B cell (primary cell): ENCODE measurements at places on chromosomes 11 and 22. TPM values are rescaled to one million over a fixed set of nuclear protein-coding genes. Genes with fewer than 3 reads are reported as not detected.
A peak's percentile ranks its signal among the peaks of the same experiment; 100 is the strongest.

HBE1 gene
- polyA plus RNA-seq, result not detected in 2 replicates

GRCh38 chr11:120013325-120014250 lies 124.3 kb downstream of the TRIM29 start:
- no peak overlapping the region for H3K4me3 ChIP-seq
- H3K27ac ChIP-seq, result no peak overlapping the region
- DNase-seq, result no peak

MS4A6A gene
- 2.8 and 4.1 TPM in 2 replicates for polyA plus RNA-seq

GRCh38 chr11:27858866-27859265 lies 158.6 kb upstream of the BDNF start:
- no peak overlapping the region for H3K4me3 ChIP-seq
- no peak for DNase-seq

DNA sequence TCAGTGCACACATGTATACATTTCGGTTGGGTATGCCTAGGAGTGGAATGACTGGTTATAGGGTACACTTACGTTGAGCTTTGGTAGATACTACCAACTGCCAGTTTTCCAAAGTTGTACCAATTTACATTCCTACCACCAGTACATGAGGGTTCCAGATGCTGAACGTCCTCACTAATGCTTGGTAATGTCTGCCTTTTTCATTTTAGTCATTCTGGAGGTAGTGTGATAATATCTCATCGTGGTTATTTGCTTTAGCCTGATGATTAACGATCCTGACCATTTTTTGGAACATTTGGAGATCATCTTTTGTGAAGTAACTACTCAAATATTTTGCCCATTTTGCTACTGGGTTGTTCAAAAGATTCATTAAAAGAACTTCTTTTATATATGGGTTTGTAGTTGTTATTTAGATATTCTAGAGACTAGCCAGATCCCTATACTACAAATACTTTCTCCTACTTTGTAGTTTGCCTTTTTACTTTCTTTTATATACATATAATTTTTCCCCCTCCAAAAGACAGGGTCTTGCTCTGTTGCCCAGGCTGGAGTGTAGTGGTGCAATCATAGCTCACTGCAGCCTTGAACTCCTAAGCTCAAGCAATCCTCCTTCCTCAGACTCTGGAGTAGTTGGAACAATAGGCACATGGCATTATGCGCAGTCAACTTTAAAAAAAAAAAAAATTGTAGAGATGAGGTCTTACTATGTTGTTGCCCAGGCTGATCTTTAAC lies 62.1 kb downstream of the RBFOX2 start:
- H3K27me3 ChIP-seq, result no peaks in the 10 kb centered on the region
- H3K27ac ChIP-seq, result no peak overlapping the region
- H3K4me1 ChIP-seq, result no peaks in the 10 kb centered on the region
- H3K4me3 ChIP-seq, result no peak overlapping the region
- DNase-seq, result no peak

LRP4 gene
- not detected in 2 replicates for polyA plus RNA-seq

GRCh38 chr22:26471522-26471921 lies 12.1 kb downstream of the HPS4 start:
- no peak for DNase-seq
- H3K27me3 ChIP-seq, result no peaks in the 10 kb centered on the region
- H3K36me3 ChIP-seq, result peaks cover 85% of the 10 kb centered on the region
- no peaks in the 10 kb centered on the region for H3K4me1 ChIP-seq
- H3K27ac ChIP-seq, result no peak overlapping the region

DNA sequence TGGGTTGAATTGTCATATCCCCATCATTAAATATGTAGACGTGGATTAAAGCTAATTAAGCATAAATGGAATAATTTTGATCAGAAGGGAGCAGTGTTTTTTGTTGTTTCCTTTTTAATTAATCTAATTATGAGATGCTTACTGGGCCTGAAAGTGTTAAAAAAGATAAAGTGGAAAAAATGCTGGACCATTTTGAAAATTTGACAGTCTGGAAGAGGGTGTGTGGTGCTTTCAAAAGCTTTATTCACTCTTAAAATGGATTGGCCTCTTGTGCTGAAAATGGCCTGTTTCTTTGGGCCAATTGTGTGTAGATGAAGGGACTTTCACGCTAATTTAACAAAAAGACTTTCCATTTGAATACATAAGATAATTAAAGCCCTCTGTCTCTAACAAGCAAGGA lies 1.8 kb downstream of the TNRC6B start:
- no peak overlapping the region for H3K4me3 ChIP-seq
- peaks cover 9% of the 10 kb centered on the region for H3K36me3 ChIP-seq
- peaks cover 48% of the 10 kb centered on the region for H3K4me1 ChIP-seq
- no peaks in the 10 kb centered on the region for H3K27me3 ChIP-seq
- H3K27ac ChIP-seq, result no peak overlapping the region
- no peak for DNase-seq

SHANK3 gene
- polyA plus RNA-seq, result 0.01 TPM in 1 of 2 replicates, not detected in the other

DNA sequence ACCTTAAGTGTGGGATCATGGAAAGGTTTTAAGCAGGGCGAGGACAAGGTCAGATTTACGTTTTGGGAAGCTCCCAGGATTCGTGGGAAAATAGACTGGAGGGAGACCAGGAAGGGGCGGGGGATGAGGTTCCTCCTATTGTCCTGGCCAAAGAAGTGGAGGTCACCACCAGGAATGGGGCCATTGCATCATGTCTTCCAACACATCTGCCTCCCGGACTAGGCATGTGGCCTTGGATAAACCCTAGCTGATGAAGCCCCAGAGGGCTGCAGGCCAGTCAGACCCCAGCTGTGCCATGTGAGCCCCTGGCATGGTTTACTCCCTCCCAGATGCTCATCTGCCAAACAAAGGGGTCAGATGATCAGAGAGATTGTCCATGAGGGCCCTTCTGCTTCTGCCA lies 11.5 kb upstream of the YWHAH start:
- no peak for DNase-seq
- no peak overlapping the region for H3K4me3 ChIP-seq
- H3K36me3 ChIP-seq, result no peaks in the 10 kb centered on the region

- no peaks in the 10 kb centered on the region for H3K36me3 ChIP-seq
- H3K4me3 ChIP-seq, result no peak overlapping the region
Observed at GRCh38 chr22:28674121-28674563, 5.5 kb downstream of the TTC28 start.

DNA sequence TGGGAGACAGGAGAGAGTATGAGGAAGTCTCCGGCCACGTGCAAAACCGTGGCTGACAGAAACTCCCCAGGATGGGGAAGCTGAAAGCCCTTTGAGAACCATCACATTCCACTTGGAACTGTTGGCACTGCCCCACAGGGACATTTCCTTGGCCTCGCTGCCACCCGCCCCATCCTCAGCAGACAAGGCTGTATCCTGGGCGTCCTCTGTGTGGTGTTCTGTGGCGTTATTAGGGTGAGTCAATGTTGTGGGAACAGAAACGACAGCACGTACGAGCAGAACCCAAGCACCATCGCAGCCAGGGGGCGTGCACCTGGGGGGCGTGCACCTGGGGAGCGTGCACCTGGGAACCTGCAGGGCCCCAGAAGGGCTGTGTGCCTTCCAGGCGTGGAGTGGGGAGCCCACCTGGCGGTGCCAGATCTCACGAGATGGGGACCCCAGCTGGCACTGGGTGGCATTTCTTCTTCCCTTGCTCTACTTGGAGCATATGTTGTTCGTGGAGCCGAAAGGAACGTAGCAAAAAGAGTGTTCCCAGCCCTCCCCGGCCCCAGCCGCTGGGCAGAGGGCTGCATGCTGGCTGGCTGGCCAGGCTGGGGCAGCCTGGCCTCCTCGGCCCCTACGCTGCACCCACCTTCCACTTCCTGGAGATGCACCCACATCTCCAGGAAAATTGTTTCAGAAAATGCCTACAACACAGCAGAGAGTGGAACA lies 35.4 kb downstream of the NFAM1 start:
- DNase-seq, result peak; percentile 84
- peaks cover 46% of the 10 kb centered on the region for H3K4me1 ChIP-seq
- H3K27ac ChIP-seq, result peak overlapping the region; percentile 80
- no peaks in the 10 kb centered on the region for H3K27me3 ChIP-seq
- peaks cover 5% of the 10 kb centered on the region for H3K36me3 ChIP-seq
